ENCODE measurements at places on chromosomes 7 and 10.

- DNase-seq = no peak
Measured at GRCh38 chr10:95742962-95743535, 12.9 kb upstream of the ENTPD1 start.

DNA sequence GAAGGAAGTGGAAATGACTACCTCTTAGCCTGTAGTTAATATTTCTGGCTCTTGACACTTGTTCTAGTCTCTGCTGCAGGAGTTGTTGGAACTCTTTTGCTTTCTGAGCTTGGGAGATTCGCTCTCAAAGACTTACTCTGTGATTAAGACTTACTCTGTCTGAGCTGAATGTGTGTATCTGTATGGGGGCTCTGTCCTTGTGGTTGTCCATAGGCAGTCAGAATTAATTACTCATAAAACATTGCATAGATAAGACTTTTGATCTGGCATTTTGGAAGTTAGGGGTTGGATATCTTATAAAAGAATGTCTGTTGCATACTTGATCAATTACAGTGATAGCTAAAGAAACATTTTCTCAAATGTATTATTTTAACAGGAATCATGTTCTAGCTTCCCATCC is 199.2 kb upstream of the KIAA1217 start:
- no peak for DNase-seq

GRCh38 chr7:136102881-136103280 is 125.7 kb upstream of the MTPN start:
- no peak for DNase-seq

DNA sequence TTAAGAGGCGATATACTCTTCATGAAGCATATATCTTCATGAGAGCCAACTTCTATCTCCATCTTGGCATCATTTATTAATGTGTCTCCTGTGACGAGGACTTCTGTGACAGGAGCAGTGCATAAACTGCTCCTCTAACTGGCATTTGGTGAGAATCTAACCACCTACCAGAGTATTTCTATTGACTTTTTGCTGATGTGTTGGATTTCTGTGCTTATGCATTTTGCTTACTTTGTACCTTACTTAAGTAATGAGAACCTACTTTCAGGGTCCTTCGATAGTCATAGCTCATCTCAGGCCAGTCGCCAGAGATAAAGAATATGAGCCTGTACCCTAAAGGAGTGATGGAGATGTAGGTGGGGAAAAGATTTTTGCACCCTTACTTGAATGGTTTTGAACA is 265.7 kb downstream of the SUGCT start:
- DNase-seq = no peak

DNA sequence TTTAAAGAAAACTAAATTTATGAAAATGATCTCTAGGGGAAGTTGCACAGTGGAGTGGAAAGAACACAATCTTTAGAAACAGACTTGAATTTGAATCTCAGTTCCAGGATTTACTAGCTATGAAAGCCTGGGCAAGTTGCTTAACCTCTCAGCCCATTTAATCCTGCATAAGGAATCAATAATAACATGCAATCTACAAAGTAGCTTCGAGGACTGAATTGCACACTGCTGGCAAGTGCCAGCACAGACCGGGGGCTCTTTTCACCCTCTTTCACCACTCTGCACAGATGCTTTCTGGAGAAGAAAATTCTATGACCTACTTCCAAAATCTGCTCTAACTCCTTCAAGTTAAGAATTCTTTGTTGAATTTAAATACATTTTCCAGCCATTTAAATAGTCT is 63.4 kb upstream of the ANK3 start:
- no peak for DNase-seq

DNA sequence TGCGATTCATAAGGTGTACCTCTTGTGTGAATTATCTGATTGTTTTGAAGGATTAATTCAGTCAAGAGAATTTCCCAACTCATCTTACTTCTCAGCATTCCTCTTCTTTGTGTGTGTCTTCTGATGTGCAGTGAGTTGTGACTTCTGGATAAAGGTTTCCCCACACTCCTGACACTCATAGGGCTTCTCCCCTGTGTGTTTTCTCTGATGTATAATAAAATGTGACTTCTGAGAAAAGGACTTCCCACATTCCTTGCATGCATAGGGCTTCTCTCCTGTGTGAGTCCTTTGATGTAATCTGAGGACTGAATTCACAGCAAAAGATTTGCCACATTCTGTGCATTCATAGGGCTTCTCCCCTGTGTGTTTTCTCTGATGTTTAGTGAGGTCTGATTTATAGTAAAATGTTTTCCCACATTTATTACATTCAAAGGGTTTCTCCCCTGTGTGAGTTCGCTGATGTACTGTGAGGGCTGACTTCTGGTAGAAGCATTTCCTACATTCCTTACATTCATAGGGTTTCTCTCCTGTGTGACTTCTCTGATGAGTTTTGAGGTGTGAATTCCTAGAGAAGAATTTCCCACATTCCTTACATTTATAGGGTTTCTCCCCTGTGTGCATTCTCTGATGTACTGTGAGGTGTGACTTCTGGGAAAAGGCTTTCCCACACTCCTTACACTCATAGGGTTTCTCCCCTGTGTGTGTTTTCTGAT is 24.2 kb downstream of the ZNF25 start:
- DNase-seq = no peak

DNA sequence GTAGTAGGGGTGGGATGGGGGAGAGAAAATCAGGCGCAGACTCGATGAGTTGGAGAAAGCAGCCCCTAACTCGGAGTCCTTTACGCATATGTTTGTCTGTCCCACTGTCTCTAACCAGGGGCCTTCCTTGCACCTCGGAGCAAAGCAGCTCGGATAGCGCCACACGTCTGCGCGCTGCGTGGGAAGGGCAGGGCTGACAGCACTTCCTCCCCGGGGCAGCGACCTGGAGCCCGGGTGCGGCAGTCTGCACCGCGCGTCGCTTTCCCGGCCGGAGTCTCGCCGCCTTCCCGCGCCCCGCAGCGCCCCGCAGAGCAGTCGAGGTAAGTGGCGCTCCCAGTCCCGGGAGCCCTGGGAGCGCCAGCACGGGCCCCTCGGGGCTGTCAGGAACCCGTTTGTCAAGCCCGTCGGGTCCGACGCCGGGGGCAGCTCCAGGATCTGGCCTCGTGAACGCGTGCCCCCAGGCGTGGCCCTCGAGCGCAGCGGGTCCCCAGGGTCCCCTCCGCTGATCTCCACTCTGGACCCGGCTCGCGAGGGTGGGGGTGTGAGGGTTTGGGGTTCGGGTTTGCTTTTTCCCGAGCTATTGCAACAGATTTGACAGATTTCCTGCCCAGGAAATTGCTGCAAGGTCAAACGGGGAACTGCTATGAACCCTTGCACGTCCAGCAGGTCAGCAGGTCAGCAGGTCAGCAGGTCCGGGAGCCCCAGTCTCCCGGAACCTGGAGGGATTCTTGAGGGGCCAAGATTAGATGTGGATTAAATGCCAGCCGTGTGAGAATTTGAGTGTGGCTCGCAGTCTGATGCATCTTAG is 597 bp downstream of the APBB1IP start:
- no peak for DNase-seq

GRCh38 chr10:46220872-46221538 is 65.8 kb upstream of the ANTXRL start:
- DNase-seq = no peak

DNA sequence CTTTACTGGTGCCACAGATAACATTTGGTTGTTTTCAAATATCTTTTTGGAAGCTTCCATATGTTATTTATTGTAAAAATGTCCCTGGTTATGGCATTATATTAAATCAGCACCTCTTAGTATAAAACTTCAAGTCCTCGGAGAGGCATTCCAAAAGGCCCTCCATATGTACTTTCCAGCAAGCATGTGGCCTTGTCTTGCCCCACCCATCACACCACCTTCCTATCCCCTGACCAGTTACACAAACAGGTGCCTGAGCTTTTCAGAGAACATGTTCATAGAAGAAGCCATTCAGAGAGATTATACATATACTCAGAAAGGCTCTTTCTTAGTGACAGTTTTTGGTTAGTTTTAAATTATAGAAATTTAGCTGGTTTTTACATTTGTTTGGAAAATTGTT is 92.4 kb upstream of the PRKG1 start:
- no peak for DNase-seq

DNA sequence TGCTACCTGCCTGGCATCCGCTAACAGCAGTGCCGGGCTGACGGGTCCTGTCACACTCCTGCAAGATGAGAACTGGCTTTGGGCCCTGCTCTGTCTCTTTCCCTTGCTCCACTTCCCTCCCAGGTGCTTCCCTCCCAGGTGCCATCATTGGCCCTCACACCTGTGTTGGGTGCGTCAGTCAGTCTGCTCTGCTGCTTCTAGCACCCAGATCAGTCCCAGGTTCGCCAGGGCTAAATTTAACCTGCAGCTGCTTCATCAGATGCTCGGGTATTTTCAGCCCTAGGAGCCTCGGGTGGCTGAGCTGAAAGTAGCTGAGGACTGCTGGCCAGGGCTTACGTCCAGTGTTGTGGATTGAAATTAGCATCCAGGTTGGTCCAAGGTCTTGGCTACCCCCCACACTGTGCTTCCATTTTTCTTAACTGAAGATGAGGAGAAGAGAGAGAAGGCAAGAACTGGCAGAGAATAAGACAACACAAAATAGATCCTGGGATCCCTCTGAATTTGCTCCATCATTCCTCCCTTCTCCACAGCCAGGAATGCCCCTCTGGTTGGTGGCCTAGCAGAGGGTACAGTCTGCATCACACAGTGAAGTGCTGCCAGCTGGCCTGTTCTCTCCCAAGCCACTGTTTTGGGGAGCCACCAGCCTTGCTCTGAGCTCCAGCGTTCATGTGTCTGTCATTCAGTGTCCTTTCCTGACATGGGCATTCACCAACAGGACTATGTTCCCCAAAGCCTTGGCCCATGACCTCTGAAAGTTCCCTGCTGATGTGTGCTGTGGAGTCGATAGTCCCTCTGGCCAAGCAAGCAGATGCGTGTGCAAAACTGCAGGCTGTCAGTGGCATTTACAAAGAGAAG is 65.9 kb upstream of the SYPL1 start:
- no peak for DNase-seq

- DNase-seq = peak; percentile 61
Measured at GRCh38 chr10:50593523-50594376, 30.0 kb downstream of the SGMS1 start.

DNA sequence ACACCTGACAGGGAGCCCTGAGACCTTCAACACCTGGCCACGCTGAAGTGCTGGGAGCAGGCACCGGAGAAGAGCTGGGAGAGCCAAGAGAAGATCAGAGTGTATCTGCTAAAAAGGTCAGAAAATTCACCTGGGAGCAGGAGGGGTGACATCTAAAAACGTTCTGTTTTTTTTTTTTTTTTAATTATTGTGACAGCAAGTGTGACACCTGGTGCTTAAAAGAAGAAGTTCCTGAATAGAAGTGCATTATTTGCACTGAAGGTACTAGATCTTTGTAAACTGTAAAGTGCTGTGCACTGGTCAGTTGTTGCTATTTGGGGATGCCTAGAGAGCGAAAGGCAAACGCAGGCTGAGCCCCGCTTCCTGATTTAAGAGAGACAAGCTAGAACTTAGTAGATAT is 422.0 kb downstream of the PLXNA4 start:
- no peak for DNase-seq

DNA sequence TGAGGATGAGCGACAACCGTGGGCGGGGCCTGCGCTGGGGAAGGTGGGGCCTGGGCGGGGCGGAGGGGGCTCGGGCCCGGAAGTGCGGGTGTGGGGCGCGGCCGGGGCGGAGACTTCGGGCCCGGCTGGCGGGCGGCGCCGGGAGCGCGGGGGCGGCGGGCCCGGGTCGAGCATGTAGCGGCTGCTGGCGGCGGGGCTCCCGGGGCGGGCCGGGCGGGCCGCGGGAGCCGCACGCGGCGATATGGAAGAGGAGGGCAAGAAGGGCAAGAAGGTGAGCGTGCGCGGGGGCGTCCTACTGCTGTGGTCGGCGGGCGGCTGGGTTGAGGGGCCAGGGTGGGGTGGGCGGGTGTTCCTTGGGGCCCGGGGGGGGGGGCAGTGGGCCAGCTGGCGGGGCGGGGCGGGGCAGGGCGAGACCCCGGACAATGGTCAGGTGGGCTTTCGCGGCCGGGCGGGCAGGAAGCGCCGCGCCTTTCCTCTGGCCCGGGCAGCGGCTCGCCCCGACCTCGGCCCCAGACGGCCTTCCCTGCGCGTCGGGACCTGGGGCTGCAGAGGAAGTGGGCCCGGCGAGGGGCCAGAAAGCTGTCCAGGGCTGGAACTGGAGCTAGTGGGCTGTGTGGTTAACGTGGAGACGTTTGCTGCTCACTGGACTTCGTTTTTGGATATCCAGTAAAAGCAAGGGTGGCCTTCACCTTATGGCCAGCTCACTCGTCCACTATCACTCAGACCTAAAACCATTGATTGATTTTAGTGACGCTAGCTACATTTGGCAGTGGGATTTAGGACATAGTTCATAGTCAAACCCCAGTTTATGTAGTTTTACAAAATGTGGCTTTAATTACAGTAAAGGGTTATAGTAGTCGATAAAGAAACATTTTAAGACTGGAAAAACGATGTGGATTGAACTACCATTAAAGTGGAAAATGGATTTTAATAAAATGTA is at the start of gene CCM2:
Gene CCM2 (plus strand): TSS at position 109 of the 940 bp plus-strand sequence. CDS start 133 bp downstream, at position 242.
- DNase-seq = peak; percentile 45

GRCh38 chr10:77422491-77423338 is 214.9 kb downstream of the KCNMA1 start:
- peak; percentile 22 for DNase-seq
